ENCODE measurements at places on chromosomes 4 and X.
A peak's percentile ranks its signal among the peaks of the same experiment; 100 is the strongest.

DNA sequence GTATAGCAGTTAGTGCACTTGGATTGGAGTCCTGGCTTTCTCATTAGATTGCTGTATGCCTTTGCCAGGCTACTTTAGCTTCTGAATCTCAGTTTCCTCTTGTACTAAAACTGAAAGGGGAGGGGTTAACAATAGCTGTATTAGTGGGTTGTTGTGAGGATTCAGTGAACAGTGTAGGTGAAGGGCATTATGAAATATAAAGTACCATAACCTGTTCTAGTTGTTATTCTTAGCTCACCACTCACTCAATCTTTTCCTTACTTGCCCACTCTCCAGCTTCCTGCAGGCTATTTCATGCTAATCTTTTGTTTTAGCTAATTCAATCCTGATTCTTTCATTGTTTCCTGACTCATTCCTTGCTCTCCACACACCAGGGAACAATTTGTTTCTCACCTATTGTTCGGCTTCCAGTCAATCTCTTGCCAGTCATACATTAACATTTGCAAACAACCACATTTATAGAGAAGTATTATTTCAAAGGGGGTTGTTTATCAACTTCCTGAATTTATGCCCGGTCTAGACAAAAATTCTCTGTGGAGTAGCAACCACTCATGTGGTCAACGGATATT lies 50.6 kb upstream of the EDA start:
- no peak for DNase-seq

DNA sequence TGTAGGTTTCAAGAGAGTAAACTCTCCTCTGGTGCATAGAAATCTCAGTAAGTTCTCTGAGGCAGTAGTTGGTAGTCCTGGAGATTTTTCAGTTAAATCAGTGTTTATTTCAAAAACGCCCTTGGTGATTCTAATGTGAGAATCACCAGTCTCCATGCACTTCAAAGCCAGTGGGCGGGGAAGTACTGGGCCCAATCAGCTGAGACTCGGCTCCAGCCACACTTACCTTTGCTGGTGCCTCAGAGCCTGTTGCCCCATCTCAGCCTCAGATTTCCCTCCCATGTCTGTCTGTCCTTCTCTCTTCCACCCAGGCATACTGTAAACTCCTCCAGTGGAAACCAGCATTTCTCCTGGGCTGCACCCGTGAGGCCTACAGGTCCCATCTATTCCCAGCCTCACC lies 7.4 kb upstream of the MGST2 start:
- no peak for DNase-seq

GRCh38 chr4:89316931-89317366 lies 9.3 kb upstream of the GPRIN3 start:
- no peak for DNase-seq

- DNase-seq = peak; percentile 37
Observed at GRCh38 chr4:148444296-148445070, 2.3 kb upstream of the NR3C2 start.

GRCh38 chrX:32293962-32294700 lies 917.2 kb downstream of the DMD start:
- DNase-seq = no peak

DNA sequence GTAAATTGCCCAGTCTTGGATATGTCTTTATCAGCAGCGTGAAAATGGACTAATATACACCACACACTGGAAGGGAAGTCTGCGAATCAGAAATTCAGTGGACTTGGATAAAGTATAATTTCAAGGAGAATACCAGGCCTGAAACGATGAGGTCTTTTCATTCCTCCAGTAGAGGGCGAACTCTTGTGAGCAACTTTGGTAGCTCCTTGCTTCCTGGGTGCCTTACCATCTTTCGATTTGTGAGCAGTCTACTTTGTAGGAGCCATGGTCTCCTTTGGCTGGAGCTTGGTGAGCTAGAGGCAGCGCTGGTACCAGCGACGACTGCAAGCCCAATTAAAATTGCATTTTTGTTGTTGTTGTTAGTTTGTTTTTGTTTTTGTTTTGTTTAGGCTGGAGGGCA lies 791.9 kb downstream of the FAT4 start:
- no peak for DNase-seq

DNA sequence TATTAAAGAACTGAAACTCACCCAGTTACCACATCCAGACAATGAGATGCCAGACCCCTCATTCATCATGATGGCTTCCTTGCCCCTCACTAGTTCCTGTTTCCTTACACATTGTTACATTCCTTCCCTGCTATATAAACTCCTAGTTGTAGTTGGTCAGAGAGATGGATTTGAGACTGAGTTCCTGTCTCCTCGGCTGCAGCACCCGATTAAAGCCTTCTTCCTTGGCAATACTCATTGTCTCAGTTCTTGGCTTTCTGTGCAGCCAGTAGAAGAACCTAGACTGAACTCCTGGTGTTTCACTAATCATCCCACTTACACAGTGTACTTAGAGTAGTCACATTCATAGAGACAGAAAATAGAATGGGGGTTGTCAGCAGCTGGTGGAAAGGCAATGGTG lies 324.7 kb downstream of the TRIML1 start:
- no peak for DNase-seq

- no peak for DNase-seq
Observed at GRCh38 chrX:103615781-103616371, 8.1 kb downstream of the TCEAL3 start.

- DNase-seq = no peak
Observed at GRCh38 chrX:26778320-26778888, 562.4 kb downstream of the MAGEB5 start.

- DNase-seq = no peak
Observed at GRCh38 chr4:122203407-122203806, 51.3 kb downstream of the BLTP1 start.

DNA sequence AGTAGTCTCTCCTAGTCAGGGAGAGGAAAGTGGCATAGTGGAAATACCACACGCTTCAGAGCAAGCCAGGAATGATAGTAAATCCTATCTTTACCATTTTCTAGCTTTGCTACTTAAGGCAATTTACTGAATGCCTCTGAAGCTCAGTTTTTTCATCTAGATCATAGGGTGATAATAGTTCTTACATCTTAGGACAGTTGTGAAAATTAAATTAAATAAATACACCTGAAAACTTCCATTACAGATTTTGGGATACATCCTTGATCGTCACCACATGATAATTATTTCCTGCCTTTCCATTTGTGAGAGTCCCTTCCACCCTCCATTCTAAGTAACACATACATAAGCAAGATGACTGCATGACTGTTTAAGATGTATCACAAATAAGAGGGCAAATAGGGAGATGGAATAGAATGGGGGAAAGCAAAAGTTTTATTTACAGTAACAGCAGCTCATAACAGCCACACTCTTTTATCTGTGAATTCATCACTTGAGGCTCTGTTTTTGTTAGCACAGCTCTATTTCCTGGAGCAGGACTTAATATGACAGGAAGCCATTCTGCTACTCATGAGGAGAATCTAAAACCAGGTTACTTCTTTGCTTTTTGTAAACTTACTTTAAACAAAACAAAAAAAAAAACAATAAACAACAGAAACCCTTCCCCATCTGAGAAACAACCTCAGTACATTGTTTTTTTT lies 13.4 kb downstream of the P2RY10 start:
- no peak for DNase-seq

Measured in T-helper 22 cell (primary cell).